ENCODE measurements at places on chromosomes 4 and X. TPM values are rescaled to one million over a fixed set of nuclear protein-coding genes. Genes with fewer than 3 reads are reported as not detected.

The TCP11X2 gene
- not detected for total RNA-seq

The LGI2 gene
- 0.19 TPM for total RNA-seq

The SYTL4 gene
- total RNA-seq: 26.2 TPM

The VEGFC gene
- total RNA-seq: 0.65 TPM

The ALB gene
- total RNA-seq: 37,224 TPM

The PLP1 gene
- total RNA-seq: 0.67 TPM

The ADH7 gene
- not detected for total RNA-seq

The SPATA4 gene
- total RNA-seq: 0.14 TPM

The C4orf51 gene
- total RNA-seq: not detected

The FGFBP2 gene
- total RNA-seq: not detected

The PCDH19 gene
- total RNA-seq: 0.17 TPM

The GNL3L gene
- 22.1 TPM for total RNA-seq

The PRR32 gene
- total RNA-seq: not detected

The FTSJ1 gene
- total RNA-seq: 21.8 TPM

The MTNR1A gene
- total RNA-seq: not detected

The SYN1 gene
- 0.33 TPM for total RNA-seq

The HSFX3 gene
- not detected for total RNA-seq

The GABRG1 gene
- 0.08 TPM for total RNA-seq

The PDS5A gene
- 59.6 TPM for total RNA-seq

The SMIM43 gene
- not detected for total RNA-seq

The SATL1 gene
- total RNA-seq: 0.05 TPM

The IQCM gene
- total RNA-seq: not detected

The DGAT2L6 gene
- not detected for total RNA-seq

The CCKAR gene
- total RNA-seq: not detected

The HSD17B13 gene
- total RNA-seq: 20.3 TPM

The AMER1 gene
- total RNA-seq: 5.2 TPM

The SHOX gene
- total RNA-seq: not detected

The FREM3 gene
- not detected for total RNA-seq

The SUPT20HL2 gene
- total RNA-seq: not detected

The C1GALT1C1 gene
- total RNA-seq: 24.3 TPM

The LRCH2 gene
- total RNA-seq: 0.42 TPM

The CABS1 gene
- not detected for total RNA-seq

The IL21 gene
- not detected for total RNA-seq

The JADE3 gene
- total RNA-seq: 9.0 TPM

The AFF2 gene
- 0.50 TPM for total RNA-seq

The SRPX2 gene
- 0.47 TPM for total RNA-seq

The USP26 gene
- not detected for total RNA-seq

The STATH gene
- total RNA-seq: not detected

The NUDT10 gene
- 2.4 TPM for total RNA-seq

The MAGEA2B gene
- not detected for total RNA-seq

The PRR27 gene
- total RNA-seq: not detected

The PHKA2 gene
- 82.3 TPM for total RNA-seq

The MTMR8 gene
- total RNA-seq: 1.1 TPM

The GAGE12J gene
- not detected for total RNA-seq

The CPE gene
- 5.6 TPM for total RNA-seq

The SPIN2A gene
- total RNA-seq: 0.33 TPM

The SMARCA1 gene
- 31.3 TPM for total RNA-seq

The RNF212 gene
- 0.47 TPM for total RNA-seq

The GPC3 gene
- total RNA-seq: 1,133 TPM

The TAPT1 gene
- 29.4 TPM for total RNA-seq

The ATOH1 gene
- total RNA-seq: not detected

The EGFL6 gene
- not detected for total RNA-seq

The SUV39H1 gene
- 4.0 TPM for total RNA-seq

The MAGEA11 gene
- not detected for total RNA-seq

The TRPC3 gene
- 0.08 TPM for total RNA-seq

The MAGEA4 gene
- not detected for total RNA-seq

The EREG gene
- not detected for total RNA-seq

The SGMS2 gene
- 13.1 TPM for total RNA-seq

The MAMLD1 gene
- 0.89 TPM for total RNA-seq
